ENCODE measurements at places on chromosomes 12 and 14.

- no peak for DNase-seq
- no peaks in the 10 kb centered on the region for H3K4me1 ChIP-seq
- no peaks in the 10 kb centered on the region for H3K36me3 ChIP-seq
- H3K27me3 ChIP-seq = no peaks in the 10 kb centered on the region
Measured at GRCh38 chr12:105928436-105928835, 210.3 kb downstream of the NUAK1 start.

GRCh38 chr12:128224226-128224625 is 42.7 kb upstream of the TMEM132C start:
- no peaks in the 10 kb centered on the region for H3K27me3 ChIP-seq
- no peak for DNase-seq

GRCh38 chr14:58341152-58341748 is 42.9 kb downstream of the ARID4A start:
- H3K27ac ChIP-seq = no peak overlapping the region
- no peak overlapping the region for H3K4me3 ChIP-seq
- no peak for DNase-seq
- H3K27me3 ChIP-seq = no peaks in the 10 kb centered on the region

- H3K4me1 ChIP-seq = peaks cover 8% of the 10 kb centered on the region
- H3K36me3 ChIP-seq = no peaks in the 10 kb centered on the region
- H3K4me3 ChIP-seq = no peak overlapping the region
- no peaks in the 10 kb centered on the region for H3K27me3 ChIP-seq
Measured at GRCh38 chr14:95222870-95223398, 65.6 kb upstream of the DICER1 start.
